H7 (cell line): ENCODE measurements at places on chromosomes 13 and 19. TPM values are rescaled to one million over a fixed set of nuclear protein-coding genes. Genes with fewer than 3 reads are reported as not detected.
A peak's percentile ranks its signal among the peaks of the same experiment; 100 is the strongest.

DNA sequence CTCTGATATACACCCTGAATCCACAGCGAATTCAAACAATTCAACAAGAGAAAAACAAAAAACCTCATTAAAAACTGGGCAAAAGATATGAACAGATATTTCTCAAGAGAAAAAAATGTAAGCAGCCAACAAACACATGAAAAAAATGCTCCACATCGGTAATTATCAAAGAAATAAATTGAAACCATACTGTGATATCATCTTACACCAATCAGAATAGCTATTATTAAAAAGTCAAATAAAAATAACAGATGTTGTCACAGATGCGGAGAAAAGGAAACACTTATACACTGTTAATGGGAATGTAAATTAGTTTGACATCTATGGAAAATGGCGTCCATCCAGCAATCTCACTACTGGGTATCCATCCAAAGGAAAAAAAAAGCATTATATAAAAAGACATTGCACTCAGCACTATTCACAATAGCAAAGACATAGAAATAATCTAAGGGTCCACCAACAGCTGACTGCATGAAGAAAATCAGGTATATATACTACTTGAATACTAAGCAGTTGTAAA, 1495.0 kb upstream of the PCDH20 start:
- no peak for DNase-seq

DNA sequence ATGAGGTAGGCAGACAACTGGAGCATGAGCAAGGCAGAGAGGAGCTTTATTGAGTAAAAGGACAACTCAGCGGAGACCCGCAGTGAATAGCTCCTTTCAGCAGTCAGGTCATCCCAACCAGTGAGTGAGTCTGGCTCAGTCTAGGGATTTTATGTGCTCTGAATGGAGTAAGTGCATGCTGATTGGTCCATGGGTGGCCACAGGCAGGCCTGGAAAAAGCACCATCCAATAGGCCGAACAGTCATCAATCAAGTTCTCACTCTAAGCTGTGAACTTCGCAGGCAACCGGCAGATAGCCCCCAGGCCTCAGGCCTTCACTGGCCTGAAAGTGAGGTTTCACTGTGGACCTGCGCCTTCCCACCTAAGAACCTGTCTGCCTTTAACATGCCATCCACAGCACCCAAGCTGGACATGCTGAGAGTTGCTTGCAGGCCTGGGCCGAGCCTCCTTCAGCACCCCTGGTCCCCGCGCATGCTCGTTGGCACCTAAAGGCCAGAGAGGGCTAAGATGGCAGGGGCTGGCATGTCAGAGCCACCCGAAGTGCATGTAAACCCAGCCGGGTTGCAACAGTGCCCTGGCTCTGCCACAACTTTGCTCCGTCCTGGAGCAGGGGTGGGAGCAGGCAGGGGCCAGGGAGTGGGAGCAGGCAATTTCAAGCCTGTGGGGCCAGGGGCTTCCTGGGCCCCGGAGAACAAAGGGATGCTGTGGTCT, 698.7 kb downstream of the SLITRK1 start:
- DNase-seq, result no peak

DNA sequence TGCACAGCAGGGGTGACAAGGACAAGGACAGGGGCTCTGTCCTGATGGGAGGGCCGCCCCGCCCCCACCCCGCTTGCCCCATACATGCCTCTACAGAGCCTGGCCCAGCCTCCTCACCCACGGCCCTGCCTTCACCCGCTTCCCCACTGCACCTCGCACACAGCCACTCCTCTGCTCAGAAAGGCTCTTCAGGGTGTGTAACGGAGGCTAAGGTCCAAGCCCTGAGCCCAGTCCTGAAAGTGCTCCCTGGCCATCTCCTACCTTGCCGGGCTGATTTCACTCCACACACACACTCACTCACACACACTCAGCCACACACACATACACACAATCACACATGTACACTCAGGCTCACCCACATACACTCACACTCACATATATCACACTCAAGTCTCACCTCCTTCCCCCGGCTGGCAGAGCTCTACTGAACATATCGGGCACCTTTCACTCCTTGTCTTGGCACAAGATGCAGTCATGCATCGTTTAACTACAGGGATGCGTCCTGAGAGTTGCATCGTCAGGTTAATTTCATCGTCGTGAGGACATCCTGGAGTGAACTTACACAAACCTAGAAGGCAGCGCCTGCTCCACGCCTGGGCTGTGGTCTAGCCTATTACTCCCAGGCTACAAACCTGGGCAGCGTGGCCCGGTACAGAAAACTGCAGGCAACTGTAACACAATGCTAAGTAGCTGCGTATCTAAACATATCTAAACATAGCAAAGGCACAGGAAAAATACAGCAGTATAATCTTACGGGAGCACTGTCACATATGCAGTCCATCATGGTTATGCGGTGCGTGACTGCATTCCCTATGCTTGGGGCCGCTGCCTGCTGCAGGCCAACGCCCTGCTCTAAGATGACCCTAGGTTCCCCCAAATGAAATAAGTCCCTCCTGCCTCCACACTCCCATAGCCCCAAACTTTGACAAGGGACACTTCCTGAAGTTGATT, 13.1 kb downstream of the EPS15L1 start:
- peak; percentile 55 for DNase-seq

GRCh38 chr13:30898678-30899241, 7.3 kb upstream of the MEDAG start:
- no peak for DNase-seq

Gene ZNF563
- total RNA-seq, result not detected in 2 replicates
